A549 treated with AZD2906 at 1 μM for 4 hours (cell line): ENCODE measurements at places on chromosomes 16 and 17. TPM values are rescaled to one million over a fixed set of nuclear protein-coding genes. Genes with fewer than 3 reads are reported as not detected.

NT5C gene
- total RNA-seq: 80.5 to 130 TPM (median 129 TPM) in 5 replicates

TBC1D3E gene
- total RNA-seq: not detected in 5 replicates

RTN4RL1 gene
- 13.8 to 19.9 TPM (median 16.7 TPM) in 5 replicates for total RNA-seq

KIF2B gene
- total RNA-seq: not detected in 5 replicates

KRTAP4-4 gene
- not detected in 5 replicates for total RNA-seq

RPH3AL gene
- total RNA-seq: 29.5 to 37.7 TPM (median 36.7 TPM) in 5 replicates

HSD11B2 gene
- total RNA-seq: 2.1 to 2.7 TPM (median 2.1 TPM) in 5 replicates

KRT31 gene
- not detected in 5 replicates for total RNA-seq

KRT33A gene
- not detected in 5 replicates for total RNA-seq

SLC2A4 gene
- 0.35 to 0.67 TPM (median 0.63 TPM) in 5 replicates for total RNA-seq

MPO gene
- total RNA-seq: not detected in 5 replicates

INCA1 gene
- 1.4 to 1.9 TPM (median 1.6 TPM) in 5 replicates for total RNA-seq

UTS2R gene
- total RNA-seq: not detected in 5 replicates

TP53TG3F gene
- 0.08 to 0.16 TPM (median 0.12 TPM) in 4 of 5 replicates, not detected in the other for total RNA-seq

KRT33B gene
- total RNA-seq: 0.08 TPM in 1 of 5 replicates, not detected in the others

TM4SF5 gene
- 0.45 to 0.94 TPM (median 0.63 TPM) in 5 replicates for total RNA-seq

SOX8 gene
- 1.9 to 3.6 TPM (median 3.0 TPM) in 5 replicates for total RNA-seq

UNC119 gene
- total RNA-seq: 22.8 to 31.0 TPM (median 29.7 TPM) in 5 replicates

ADAD2 gene
- total RNA-seq: 0.05 TPM in 1 of 5 replicates, not detected in the others

ARL4D gene
- 19.0 to 27.3 TPM (median 25.3 TPM) in 5 replicates for total RNA-seq

ITGB3 gene
- total RNA-seq: 2.2 to 6.0 TPM (median 4.5 TPM) in 5 replicates

HEATR9 gene
- total RNA-seq: not detected in 5 replicates

GPR142 gene
- total RNA-seq: not detected in 5 replicates

EVI2B gene
- total RNA-seq: 0.02 to 0.06 TPM (median 0.06 TPM) in 3 of 5 replicates, not detected in the others

SMTNL2 gene
- 0.17 to 0.74 TPM (median 0.51 TPM) in 5 replicates for total RNA-seq

EVI2A gene
- not detected in 5 replicates for total RNA-seq
